Bronchial epithelial cell (primary cell): ENCODE measurements at places on chromosomes 4 and X. TPM values are rescaled to one million over a fixed set of nuclear protein-coding genes. Genes with fewer than 3 reads are reported as not detected.

PRR32 gene
- not detected in 2 replicates for total RNA-seq

NR0B1 gene
- total RNA-seq: 0.26 TPM in 1 of 2 replicates, not detected in the other

ADAM29 gene
- not detected in 2 replicates for total RNA-seq

PCDH19 gene
- under 0.01 TPM in 2 replicates for total RNA-seq

CCSER1 gene
- total RNA-seq: 6.6 and 10.9 TPM in 2 replicates

TRIML2 gene
- total RNA-seq: not detected in 2 replicates

PWWP3B gene
- total RNA-seq: under 0.01 and 0.64 TPM in 2 replicates

NR3C2 gene
- total RNA-seq: 0.77 and 0.79 TPM in 2 replicates

GPM6B gene
- total RNA-seq: under 0.01 and 1.2 TPM in 2 replicates

PABPC1L2B gene
- total RNA-seq: not detected in 2 replicates

SYNPO2 gene
- 0.13 and 0.26 TPM in 2 replicates for total RNA-seq

CDKL5 gene
- total RNA-seq: 2.6 and 4.5 TPM in 2 replicates

WDR17 gene
- total RNA-seq: under 0.01 and 0.13 TPM in 2 replicates

MAGEE2 gene
- total RNA-seq: not detected in 2 replicates

CXCL6 gene
- total RNA-seq: 0.26 TPM in 1 of 2 replicates, not detected in the other

ADH1C gene
- total RNA-seq: 0.26 TPM in 1 of 2 replicates, not detected in the other

MAGEA11 gene
- total RNA-seq: not detected in 2 replicates

HHIP gene
- not detected in 2 replicates for total RNA-seq

SAGE1 gene
- total RNA-seq: not detected in 2 replicates

SPANXD gene
- total RNA-seq: not detected in 2 replicates

PCDH7 gene
- total RNA-seq: 12.1 and 16.4 TPM in 2 replicates

CNGA2 gene
- total RNA-seq: not detected in 2 replicates

GAGE12G gene
- not detected in 2 replicates for total RNA-seq

MSANTD1 gene
- total RNA-seq: 0.26 and 0.64 TPM in 2 replicates

SAT1 gene
- total RNA-seq: 1,193 and 1,762 TPM in 2 replicates

ASB9 gene
- total RNA-seq: not detected in 2 replicates

XK gene
- 0.26 and 0.51 TPM in 2 replicates for total RNA-seq
